ENCODE measurements at places on chromosomes 11 and 22. TPM values are rescaled to one million over a fixed set of nuclear protein-coding genes. Genes with fewer than 3 reads are reported as not detected.

GRCh38 chr11:79199729-79200354, 241.0 kb downstream of the TENM4 start:
- H3K27me3 ChIP-seq: no peaks in the 10 kb centered on the region
- H3K4me1 ChIP-seq: no peaks in the 10 kb centered on the region
- no peaks in the 10 kb centered on the region for H3K36me3 ChIP-seq
- H3K4me3 ChIP-seq: no peak overlapping the region
- H3K27ac ChIP-seq: no peak overlapping the region

GRCh38 chr11:128949791-128950454, 7.3 kb upstream of the TP53AIP1 start:
- no peak overlapping the region for H3K27ac ChIP-seq
- no peaks in the 10 kb centered on the region for H3K27me3 ChIP-seq
- no peak overlapping the region for H3K4me3 ChIP-seq
- no peaks in the 10 kb centered on the region for H3K36me3 ChIP-seq
- DNase-seq: no peak

- no peaks in the 10 kb centered on the region for H3K36me3 ChIP-seq
- DNase-seq: no peak
- H3K4me3 ChIP-seq: no peak overlapping the region
- no peaks in the 10 kb centered on the region for H3K4me1 ChIP-seq
Measured at GRCh38 chr11:60377401-60378136, 763 bp upstream of the MS4A7 start.

The GANAB gene
- total RNA-seq: 91.4 TPM

DNA sequence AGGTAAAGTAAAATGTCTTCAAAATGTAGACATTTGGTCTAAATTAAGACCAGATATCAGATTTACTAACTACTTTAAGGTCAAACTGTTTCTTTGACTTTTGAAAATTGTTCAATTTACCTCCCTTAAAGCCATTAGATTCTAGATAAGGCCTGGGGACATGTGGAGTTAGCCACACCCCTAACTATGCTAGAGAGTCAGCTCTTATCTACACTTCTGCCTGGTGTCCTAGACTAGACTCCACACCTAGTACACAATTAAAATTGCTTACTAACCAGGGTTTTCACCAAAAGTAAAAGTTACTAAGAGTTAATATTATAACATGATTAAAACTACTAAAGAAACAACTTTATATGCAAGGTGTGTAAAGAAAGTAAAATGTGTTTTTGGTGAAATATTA, 43.6 kb upstream of the DBX1 start:
- H3K27me3 ChIP-seq: no peaks in the 10 kb centered on the region
- no peak for DNase-seq
- H3K4me3 ChIP-seq: no peak overlapping the region
- no peaks in the 10 kb centered on the region for H3K36me3 ChIP-seq
- no peaks in the 10 kb centered on the region for H3K4me1 ChIP-seq

The HORMAD2 gene
- not detected for total RNA-seq
